ENCODE measurements at places on chromosomes 13 and 19. TPM values are rescaled to one million over a fixed set of nuclear protein-coding genes. Genes with fewer than 3 reads are reported as not detected.

The POU2F2 gene
- 12.0 TPM for total RNA-seq

GRCh38 chr19:39125199-39125553, 410 bp upstream of the PAK4 start:
- peak overlapping the region; percentile 100 for H3K4me3 ChIP-seq
- no peak for DNase-seq
- peaks cover 47% of the 10 kb centered on the region for H3K4me1 ChIP-seq
- H3K36me3 ChIP-seq, result no peaks in the 10 kb centered on the region
- peak overlapping the region; percentile 49 for H3K27ac ChIP-seq

The ALG11 gene
- 14.4 TPM for total RNA-seq

The CYP4F8 gene
- not detected for total RNA-seq

DNA sequence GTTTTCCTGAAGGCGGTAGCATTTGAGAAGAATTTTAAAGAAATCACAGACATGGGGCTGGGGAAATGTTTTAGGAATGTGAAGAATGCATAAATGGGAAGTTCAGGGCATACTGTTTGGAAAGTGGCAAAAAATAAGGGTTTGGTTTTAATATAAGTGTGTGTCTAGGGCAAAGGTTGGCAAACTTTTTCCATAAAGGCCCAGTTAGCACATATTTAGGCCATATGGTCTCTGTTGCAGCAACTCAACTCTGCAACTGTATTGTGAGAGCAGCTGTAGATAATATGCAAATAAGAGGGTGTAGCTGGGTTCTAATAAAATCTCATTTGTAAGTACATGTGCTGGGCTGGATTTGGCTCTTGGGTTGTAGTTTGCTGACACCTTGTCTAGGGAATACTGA, 521.9 kb downstream of the DIAPH3 start:
- H3K27me3 ChIP-seq, result no peaks in the 10 kb centered on the region
- DNase-seq, result no peak
- no peak overlapping the region for H3K27ac ChIP-seq
- no peaks in the 10 kb centered on the region for H3K36me3 ChIP-seq
- no peak overlapping the region for H3K4me3 ChIP-seq

Measured in upper lobe of left lung (tissue), 6 donors.